ENCODE measurements at places on chromosomes 2 and 18.

DNA sequence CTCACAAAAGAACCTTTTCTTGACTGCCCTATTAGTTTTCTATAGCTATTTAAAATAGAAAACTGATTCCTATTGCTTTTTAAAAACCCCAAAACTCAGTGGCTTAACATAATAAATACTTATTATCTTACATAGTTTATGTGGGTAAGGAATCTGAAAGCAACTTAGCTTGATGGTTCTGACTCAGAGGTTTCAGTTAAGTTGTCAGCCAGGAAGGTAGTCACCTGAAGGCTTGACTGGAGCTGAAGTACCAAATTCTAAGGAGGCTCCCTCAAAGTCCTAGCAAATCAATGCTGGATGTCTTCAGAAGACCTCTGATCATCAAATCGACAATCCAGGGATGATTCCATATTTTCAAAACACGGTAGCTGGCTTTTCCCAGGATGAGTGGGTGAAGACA lies 546.6 kb upstream of the CDH2 start:
- DNase-seq = no peak

- no peak for DNase-seq
Measured at GRCh38 chr2:202771336-202771735, 100.2 kb downstream of the ICA1L start.

- DNase-seq = no peak
Measured at GRCh38 chr2:661360-661635, 15.9 kb downstream of the TMEM18 start.

GRCh38 chr2:143579456-143579855 lies 450.2 kb downstream of the ARHGAP15 start:
- DNase-seq = no peak

DNA sequence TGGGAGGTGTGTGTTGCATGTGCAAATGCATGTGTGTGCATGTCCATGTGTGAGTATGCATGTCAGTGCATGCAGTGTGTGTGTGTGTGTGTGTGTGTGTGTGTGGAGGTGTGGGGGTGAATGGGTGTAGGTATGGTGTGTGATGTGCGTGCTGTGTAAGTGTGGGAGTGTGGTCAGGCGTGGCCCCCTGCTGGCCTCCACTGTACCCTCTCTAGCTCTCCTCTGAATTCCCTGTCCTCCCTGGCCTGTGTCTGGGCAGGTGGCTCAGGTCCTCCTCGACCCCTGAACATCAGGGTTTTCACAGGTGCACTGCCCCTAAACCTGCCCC lies 230.2 kb downstream of the CELF4 start:
- DNase-seq = no peak

GRCh38 chr2:231502596-231502995 lies 27.6 kb downstream of the NMUR1 start:
- no peak for DNase-seq

GRCh38 chr2:42905341-42906110 lies 113.1 kb upstream of the HAAO start:
- DNase-seq = peak; percentile 78

GRCh38 chr18:44013871-44014270 lies 666.8 kb upstream of the SETBP1 start:
- DNase-seq = no peak

DNA sequence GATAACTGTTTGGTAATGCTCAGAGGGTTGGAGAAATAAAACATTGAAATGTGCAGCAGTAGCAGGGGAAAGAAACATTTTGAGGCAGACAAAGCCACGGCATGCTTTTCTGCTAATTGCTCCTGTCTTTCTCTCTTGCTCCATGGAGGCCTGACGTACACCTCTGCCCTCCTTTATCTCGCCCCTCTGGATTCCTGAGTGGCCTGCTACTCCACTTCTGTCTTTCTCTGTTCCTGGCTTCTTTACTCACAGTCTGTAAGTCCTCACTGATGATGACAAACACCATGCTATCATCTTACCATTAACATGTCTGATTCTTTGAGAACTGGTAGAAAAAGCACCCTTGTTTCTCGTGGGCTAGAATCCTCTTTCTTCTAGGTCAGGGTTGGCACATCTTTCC lies 392.9 kb downstream of the MEIS1 start:
- no peak for DNase-seq

- DNase-seq = no peak
Measured at GRCh38 chr2:23769364-23769763, 157.6 kb downstream of the ATAD2B start.

GRCh38 chr2:69703189-69703588 lies 38.7 kb upstream of the ANXA4 start:
- DNase-seq = no peak

GRCh38 chr2:121435790-121436189 lies 94.9 kb upstream of the RNU4ATAC start:
- no peak for DNase-seq

GRCh38 chr2:195586062-195586714 lies 70.8 kb upstream of the SLC39A10 start:
- no peak for DNase-seq

DNA sequence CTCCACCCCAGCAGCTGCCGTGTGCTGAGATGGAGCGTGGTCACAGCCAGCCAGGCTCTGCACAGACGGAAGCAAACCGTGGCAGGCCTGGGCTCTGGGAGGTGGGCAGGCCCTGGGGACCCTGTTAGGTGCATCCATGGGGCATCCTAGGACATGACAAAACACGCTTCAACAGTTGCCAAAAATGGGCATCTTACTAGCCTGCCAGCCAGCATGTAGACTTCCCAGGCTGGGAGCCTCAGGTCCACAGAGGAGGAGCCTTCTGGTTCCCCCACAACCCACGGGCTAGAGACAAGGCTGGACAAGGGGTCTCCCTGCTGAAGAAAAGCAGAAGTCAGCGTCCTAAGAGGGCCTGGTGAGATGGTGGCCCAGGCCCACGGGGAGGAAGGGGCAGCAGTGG lies 139.5 kb downstream of the HDAC4 start:
- peak; percentile 9 for DNase-seq

DNA sequence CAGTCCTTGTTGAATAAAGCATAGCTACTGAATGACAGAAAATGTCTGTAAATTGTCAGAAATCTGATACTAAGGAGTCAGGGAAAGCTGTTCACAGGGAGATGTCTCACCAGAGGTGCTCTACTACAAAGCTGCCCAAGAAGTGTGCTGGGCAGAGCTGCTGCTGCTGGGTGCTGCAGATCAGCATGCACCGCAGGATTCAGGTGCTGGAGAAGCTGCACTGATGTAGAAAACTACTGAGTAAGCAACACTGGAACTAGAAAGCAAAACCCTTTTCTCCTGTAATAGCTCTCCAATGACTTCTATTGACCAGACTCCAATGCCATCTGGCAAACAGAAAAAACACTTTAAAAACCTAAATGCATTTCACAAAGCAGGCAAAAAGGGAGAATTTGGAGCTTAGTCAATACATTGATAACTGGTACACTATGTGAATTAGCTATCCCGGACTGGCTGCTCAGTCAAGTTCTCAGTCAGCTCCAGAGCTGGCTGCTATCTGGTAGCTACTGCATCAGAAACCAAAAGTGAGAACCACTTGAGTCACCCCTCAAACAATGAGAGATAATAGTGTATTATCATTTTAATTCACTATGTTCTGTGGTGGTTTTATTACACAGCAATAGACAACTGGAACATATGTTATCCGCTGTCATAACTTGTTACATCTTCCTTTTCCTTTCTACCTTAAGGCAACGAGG lies 493.1 kb downstream of the CPS1 start:
- DNase-seq = no peak

GRCh38 chr2:164388511-164388910 lies 232.8 kb downstream of the GRB14 start:
- DNase-seq = no peak

DNA sequence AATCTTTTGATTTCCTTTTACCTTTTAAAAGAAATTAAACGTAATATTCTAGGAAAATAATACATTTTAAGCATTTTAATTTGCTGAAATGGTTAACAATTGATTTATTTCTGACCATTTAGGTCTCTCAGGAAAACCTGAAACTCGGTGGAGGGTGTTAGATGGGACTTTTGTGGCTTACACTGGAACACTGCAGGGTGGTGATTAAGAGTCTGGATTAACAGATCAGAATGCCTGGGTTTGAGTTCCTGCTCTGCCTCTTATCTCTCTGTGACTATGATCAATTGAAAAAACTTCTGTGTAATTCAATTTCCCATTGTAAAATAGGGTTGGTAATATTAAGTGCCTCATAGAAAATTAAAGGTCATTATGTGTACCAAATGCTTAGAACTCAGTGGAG lies 168.7 kb downstream of the UBE2E3 start:
- no peak for DNase-seq
